Heart left ventricle (tissue), 16 donors: ENCODE measurements at places on chromosomes 16 and 17.

DNA sequence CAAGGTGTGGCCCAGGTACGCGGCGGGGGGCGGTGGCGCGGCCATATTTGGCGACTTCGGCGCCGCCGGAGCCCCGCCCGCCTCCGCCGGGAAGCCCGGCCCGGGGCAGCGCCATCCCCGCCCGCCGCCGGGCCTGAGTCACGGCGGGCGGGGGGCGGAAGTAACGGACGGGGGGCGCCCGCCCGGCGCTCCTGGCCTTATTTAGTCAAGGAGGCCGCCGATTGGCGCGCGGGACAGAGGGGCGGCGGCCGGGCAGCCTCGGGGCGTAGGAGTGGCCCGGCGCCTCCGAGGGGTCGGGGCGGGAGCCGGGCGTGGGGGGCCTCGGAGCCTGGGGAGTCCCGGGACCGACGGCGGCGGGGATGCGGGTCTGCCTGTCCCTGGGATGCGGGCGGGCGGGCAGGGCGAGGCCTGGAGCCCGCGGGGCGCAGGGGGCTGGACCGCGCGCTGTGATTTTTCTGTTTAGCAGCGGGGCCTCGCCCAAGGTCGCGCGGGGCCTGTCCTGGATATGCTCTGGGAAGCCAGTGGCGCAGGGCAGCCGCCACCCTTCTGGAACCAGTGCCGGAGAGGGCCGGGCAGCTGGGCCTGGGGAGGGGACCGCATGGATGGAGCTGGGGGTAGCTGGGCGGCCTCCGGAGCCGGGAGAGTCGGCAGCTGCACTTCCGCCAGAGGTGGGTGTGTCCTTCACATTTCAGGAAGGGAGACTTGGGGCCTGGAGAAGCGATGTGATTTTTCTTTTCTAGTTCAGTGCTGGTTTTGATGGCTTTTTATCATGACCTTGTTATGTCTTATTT is 2.3 kb upstream of the ACTG1 start:
- peak; percentile 88 for DNase-seq

- DNase-seq = no peak
Observed at GRCh38 chr16:53744449-53744848, 40.5 kb downstream of the FTO start.

DNA sequence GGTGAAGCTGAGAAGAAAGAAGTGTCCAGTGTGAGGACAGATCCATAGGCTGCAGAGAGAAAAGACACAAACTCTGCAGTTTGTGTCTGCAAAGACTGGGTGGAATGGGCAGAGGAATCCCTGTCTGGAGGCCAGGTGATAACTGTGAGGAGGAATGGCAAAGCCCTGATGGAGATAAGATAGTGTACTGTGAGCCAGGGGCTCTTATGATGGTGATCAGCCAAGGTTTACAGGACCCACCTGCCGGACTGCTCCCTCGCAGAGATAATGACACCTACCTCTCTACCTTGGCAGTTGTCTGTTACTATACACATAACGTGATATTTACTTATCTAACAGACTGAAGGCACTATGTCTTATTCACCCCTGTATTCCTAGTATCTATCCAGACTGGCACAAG is 92.6 kb upstream of the ASIC2 start:
- no peak for DNase-seq

DNA sequence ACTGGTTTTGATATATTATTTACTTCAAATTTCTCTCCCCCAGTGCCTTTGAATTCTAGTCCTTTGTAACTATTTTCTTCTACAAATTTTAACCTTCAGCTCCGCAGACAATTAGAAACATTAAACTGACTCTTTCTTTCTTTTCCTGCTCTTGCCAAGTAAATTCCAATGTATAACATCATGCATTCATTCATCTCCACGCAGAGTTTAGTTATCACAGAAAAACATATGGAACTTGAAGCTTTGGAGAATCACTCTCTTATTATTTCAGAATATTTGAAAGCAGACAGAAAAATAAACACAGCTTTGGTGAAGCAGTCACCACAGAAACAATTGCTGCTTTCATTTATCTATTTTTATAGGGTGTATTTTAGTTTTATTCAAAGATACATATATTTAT is 778.7 kb upstream of the CDH8 start:
- no peak for DNase-seq

DNA sequence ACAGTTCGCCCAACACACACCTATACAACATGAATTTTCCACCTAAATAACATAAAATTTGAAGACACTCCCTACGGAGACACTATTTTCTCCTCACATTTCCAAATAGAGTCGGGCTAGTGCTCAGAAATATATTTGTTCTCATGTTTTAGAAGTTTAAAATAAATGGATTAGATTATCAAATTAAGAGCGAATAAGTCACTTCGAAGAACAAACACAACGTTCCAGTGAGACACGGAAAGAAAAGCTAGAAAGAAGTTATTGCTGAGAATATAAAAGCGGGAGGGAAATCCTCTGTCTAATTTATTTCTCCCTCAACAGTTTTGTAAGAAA is 2.0 kb upstream of the HS3ST3B1 start:
- no peak for DNase-seq

- no peak for DNase-seq
Observed at GRCh38 chr17:83075270-83075880, 4.0 kb upstream of the METRNL start.

- no peak for DNase-seq
Observed at GRCh38 chr16:4778050-4778392, 10.1 kb downstream of the SEPTIN12 start.

DNA sequence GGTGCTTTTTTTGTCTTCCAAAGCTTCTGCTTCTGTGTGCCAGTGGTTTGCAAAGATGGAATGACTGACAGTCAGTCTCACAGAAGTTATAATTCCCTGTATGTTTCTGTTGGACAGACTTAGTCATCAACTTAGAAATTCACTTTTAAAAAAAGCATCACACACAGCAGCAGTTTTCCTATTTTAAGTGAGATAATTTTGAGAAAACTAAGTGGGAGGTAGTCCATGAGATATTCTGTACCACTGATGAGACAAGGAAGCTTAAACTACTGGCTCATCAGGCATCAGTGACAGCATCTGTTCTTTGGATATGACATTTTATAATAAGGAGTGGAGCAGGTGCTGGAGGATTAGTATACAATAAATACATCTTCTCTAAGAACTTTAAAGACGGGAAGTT is 20.0 kb downstream of the CNP start:
- no peak for DNase-seq
